Kasumi-1 (cell line): ENCODE measurements at places on chromosomes 7 and 10.

GRCh38 chr10:76881477-76882220 lies 756.0 kb downstream of the KCNMA1 start:
- peak; percentile 44 for DNase-seq

GRCh38 chr7:34747867-34748727 lies 90.1 kb downstream of the NPSR1 start:
- no peak for DNase-seq

DNA sequence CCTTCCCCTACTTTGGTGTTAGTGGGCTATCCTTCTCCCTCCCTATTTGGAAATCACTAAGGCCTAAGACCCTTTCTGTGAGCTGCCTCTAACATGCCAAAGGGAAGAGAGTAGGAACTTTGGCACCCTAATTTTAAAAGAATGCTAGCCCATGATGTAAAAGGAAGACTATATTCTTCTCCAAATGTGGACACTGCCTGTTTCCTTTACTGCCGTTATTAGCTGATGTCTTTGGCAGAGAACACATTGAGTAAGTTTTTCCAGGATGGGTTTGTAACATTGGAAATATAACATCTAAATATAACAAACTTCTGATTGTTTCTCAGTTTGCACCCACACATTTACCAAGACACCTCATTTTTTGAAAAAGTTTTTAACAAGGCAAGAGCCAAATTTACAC lies 56.9 kb upstream of the TNKS2 start:
- DNase-seq = no peak

- no peak for DNase-seq
Observed at GRCh38 chr10:93716766-93717165, 14.4 kb upstream of the FRA10AC1 start.
